Naive B cell (primary cell): ENCODE measurements at places on chromosomes 12 and 14.

GRCh38 chr12:68446901-68447796, 115.0 kb upstream of the MDM1 start:
- DNase-seq, result no peak

DNA sequence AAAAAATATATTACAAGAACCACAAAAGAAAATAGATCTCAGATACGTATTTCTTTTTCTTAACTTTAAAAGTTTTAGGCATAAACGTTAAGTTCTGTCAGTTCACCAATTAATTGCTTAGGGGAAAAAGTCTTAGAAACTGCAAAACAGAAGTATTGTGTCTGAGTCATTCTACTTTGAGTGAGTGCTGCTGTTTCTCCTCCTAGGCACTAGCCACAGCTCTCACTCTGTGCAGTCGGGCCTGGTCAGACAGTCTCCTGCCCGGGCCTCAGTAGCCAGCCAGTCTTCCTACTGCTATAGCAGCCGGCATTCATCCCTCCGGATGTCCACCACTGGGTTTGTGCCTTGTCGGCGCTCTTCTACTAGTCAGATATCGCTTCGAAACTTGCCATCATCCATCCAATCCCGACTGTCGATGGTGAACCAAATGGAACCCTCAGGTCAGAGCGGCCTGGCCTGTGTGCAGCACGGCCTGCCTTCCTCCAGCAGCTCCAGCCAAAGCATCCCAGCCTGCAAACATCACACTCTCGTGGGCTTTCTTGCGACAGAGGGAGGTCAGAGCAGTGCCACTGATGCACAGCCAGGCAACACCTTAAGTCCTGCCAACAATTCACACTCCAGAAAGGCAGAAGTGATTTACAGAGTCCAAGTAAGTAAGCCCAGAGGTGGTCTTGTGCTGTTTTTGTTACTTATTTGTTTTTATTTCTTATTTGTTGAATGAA, 201.3 kb downstream of the PCNX1 start:
- no peak for DNase-seq

DNA sequence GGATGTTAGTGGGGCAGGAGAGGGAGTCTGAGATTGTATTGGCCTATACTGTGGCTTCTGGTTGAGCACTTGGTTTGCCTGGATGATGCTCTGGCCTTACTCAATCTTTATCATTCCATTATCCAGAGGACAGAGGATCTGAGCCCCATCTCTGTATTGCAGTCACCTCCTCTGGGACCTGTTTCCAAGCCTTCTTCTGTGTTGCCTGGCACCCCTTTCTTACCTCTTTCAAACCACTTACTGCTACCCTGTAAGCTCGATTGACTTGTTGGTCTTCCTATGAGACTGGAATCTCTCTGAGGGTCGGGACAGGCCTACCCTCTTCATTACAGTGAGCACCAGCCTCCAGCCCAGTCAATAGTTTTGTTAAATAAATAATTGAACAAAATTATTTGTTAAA, 3.0 kb upstream of the FOS start:
- DNase-seq, result no peak

DNA sequence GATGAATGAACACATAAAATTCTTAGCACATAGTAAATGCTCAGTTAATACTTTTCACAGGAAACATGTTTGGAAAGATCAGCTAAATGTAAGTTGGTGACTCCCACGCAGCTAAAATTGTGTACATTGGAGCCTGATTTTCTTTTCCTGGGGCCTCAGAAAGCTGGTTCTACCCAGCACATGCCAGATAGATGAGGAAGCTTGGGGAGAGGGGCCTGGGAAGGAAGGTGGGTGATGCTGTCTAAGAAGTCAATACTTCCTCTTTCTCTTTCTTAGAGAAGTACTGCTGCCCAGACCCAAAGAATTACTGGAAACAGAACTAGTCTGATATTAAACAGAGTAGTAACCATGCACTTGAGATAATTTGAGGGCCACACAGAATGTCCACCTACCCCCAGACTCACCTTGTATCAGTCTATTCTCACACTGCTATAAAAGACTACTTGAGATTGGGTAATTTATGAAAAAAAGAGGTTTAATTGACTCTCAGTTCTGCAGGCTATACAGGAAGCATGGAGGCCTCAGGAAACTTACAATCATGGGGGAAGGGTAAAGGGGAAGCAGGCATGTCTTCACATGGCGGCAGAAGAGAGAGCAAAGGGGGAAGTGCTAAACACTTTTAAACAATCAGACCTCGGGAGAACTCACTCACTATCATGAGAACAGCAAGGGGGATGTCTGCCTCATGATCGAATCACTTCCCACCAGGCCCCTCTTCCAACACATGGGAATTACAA, 123.3 kb upstream of the MED13L start:
- DNase-seq, result peak; percentile 35
